ENCODE measurements at places on chromosomes 6 and 20. TPM values are rescaled to one million over a fixed set of nuclear protein-coding genes. Genes with fewer than 3 reads are reported as not detected.

TMEM244 gene
- not detected for polyA plus RNA-seq

CDH4 gene
- 1.7 TPM for polyA plus RNA-seq

CTAGE9 gene
- 0.73 TPM for polyA plus RNA-seq

- DNase-seq = peak; percentile 33
- H3K36me3 ChIP-seq = no peaks in the 10 kb centered on the region
- H3K27ac ChIP-seq = peak overlapping the region; percentile 58
- H3K4me3 ChIP-seq = no peak overlapping the region
- H3K4me1 ChIP-seq = no peaks in the 10 kb centered on the region
These were observed 515.5 kb upstream of the NOX3 start for GRCh38 chr6:155970876-155971708.

GRCh38 chr6:38182426-38182825 is 362.9 kb downstream of the ZFAND3 start:
- no peak for DNase-seq
- no peaks in the 10 kb centered on the region for H3K4me1 ChIP-seq
- peaks cover 3% of the 10 kb centered on the region for H3K36me3 ChIP-seq
- H3K27me3 ChIP-seq = no peaks in the 10 kb centered on the region

DNA sequence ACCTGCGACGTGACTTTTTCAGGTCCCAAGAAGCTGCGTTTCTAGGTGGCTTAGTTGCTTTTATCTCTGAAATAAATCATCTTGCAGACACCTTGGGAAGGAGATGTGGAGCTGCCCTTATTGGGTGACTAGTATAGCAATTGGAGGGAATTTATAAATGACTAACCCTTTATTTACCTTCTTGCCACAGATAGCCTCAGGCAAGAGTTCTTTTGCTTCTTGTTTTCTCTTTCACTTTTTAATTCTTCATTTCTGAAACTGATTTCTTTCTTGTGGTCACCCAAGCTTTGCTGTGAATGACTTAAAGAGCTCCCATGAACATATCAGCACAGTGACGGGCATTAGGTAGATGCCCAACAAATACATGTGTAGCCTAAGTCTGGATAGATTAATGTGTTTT is 3.0 kb downstream of the ADGRF4 start:
- H3K27ac ChIP-seq = peak overlapping the region; percentile 30
- DNase-seq = no peak
- no peaks in the 10 kb centered on the region for H3K27me3 ChIP-seq
- H3K36me3 ChIP-seq = no peaks in the 10 kb centered on the region
- H3K4me1 ChIP-seq = peaks cover 16% of the 10 kb centered on the region

GRCh38 chr6:31068669-31069340 is 43.6 kb downstream of the C6orf15 start:
- H3K27me3 ChIP-seq = peaks cover 2% of the 10 kb centered on the region
- H3K4me1 ChIP-seq = no peaks in the 10 kb centered on the region
- H3K4me3 ChIP-seq = no peak overlapping the region
- DNase-seq = peak; percentile 67

- no peaks in the 10 kb centered on the region for H3K36me3 ChIP-seq
- peaks cover 22% of the 10 kb centered on the region for H3K27me3 ChIP-seq
- no peak for DNase-seq
- no peak overlapping the region for H3K27ac ChIP-seq
- no peaks in the 10 kb centered on the region for H3K4me1 ChIP-seq
- no peak overlapping the region for H3K4me3 ChIP-seq
These were observed 145.0 kb downstream of the PHACTR3 start for GRCh38 chr20:59749301-59749700.

DNA sequence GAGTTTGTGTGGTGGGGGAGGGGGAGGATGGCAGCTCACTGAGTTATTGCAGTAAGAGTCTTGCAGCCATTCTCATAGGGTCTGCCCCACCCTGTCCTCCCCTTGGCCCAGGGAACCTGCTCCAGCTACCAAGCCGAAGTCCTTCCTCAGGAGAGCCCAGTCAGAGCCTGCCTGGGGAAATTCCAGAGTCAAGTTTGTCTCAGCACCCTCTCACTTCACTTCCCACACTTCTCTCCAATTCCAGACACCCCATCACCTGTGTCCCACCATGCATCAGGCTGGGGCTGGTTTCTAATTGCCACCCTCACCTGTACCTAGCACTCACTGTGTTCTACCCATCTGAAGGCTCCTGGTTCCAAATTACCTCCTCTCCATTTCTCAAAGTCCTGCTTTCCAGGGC is 10.3 kb upstream of the SLC22A16 start:
- H3K4me1 ChIP-seq = no peaks in the 10 kb centered on the region
- no peak for DNase-seq
- H3K27ac ChIP-seq = no peak overlapping the region
- H3K4me3 ChIP-seq = no peak overlapping the region
- no peaks in the 10 kb centered on the region for H3K27me3 ChIP-seq
- H3K36me3 ChIP-seq = no peaks in the 10 kb centered on the region

- H3K27me3 ChIP-seq = no peaks in the 10 kb centered on the region
- DNase-seq = no peak
- no peak overlapping the region for H3K4me3 ChIP-seq
- H3K4me1 ChIP-seq = peaks cover 10% of the 10 kb centered on the region
These were observed 106.7 kb upstream of the DTNBP1 start for GRCh38 chr6:15769511-15770018.

DNA sequence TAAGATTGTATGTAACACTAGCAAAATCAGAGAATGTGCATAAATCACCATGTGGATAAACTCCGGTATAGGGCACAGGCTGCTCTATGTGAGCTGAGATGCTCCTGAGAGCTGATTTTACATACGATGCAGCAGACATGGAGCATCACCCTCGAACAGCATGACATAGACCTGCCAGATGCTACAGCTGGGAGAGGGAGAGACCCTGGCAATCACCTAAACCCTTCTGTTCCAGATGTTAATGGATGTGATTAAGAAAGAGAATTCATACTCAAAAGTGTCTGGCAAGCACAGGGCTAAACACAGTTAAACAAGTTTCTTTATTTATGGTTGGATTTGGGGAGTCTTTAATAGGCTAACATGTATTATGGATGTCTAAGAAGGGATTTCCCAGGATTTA is 157.0 kb downstream of the CLIC5 start:
- H3K4me3 ChIP-seq = no peak overlapping the region
- no peak for DNase-seq
- no peaks in the 10 kb centered on the region for H3K4me1 ChIP-seq
- no peaks in the 10 kb centered on the region for H3K36me3 ChIP-seq

DNA sequence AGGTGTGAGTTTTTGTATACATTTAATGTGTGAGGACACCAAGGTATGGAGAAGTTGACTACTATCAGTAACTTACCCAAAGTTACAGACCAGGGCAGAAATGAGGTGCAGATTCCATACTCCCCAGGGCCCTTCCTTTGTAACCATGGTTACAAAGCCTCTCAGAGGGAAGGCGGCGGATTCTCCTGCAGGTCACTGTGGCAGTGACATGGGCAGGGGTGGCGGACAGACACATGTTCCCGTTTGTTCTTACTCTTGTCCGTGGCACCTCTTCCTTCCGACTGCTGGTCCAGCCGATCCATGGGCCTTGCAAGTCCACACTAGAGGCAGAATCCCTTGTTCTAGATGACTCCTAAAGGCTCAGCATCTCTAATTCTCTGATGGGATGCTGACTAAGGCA is 43.0 kb downstream of the PDYN start:
- peaks cover 15% of the 10 kb centered on the region for H3K27me3 ChIP-seq
- no peaks in the 10 kb centered on the region for H3K36me3 ChIP-seq
- H3K4me3 ChIP-seq = no peak overlapping the region
- H3K27ac ChIP-seq = no peak overlapping the region

DNA sequence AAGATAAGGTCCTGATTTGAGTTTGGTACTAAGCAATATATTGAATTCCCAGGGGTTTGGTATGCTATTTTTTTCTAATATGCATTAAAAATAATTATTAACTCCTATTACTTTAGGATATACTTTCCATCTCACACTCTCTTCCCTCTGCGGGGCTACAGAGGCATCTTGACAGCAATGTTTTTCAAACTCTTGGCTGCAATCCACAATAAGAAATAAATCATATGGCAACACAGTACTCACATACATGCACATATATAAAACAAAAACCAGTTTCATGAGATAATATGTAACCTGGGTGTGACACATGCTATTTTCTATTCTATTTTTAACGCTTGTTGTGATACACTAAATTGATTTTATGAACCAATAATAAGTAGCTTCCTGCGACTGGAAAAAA is 189.5 kb downstream of the UNC5CL start:
- no peak overlapping the region for H3K27ac ChIP-seq
- H3K4me1 ChIP-seq = no peaks in the 10 kb centered on the region
- no peak for DNase-seq
- no peaks in the 10 kb centered on the region for H3K27me3 ChIP-seq
- no peak overlapping the region for H3K4me3 ChIP-seq

DNA sequence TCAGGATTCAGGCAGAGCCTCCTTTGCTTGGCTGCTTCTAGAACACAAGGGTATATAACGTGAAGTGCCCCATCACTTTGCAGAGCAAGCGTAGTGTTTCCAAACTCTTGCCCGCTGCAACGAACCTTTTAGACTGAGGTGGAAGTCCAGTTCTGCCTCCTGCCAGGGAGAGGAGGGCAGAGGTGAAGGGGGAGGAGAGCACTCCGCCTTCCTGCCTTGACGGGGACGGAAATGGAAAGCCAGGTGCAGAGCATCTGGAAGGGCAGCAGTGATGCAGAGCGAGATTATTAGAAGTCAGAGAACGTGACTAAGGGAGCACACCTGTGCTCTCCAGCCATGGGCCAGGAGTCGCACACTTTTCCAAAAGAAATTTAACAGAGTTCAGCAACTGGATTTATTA is 63.4 kb downstream of the RREB1 start:
- no peaks in the 10 kb centered on the region for H3K27me3 ChIP-seq
- H3K4me1 ChIP-seq = peaks cover 53% of the 10 kb centered on the region
- H3K4me3 ChIP-seq = no peak overlapping the region
- peak; percentile 83 for DNase-seq

- no peaks in the 10 kb centered on the region for H3K36me3 ChIP-seq
- peaks cover 14% of the 10 kb centered on the region for H3K4me1 ChIP-seq
- H3K27me3 ChIP-seq = no peaks in the 10 kb centered on the region
These were observed 46.3 kb downstream of the NINL start for GRCh38 chr20:25538838-25539665.

- no peak overlapping the region for H3K27ac ChIP-seq
- H3K27me3 ChIP-seq = no peaks in the 10 kb centered on the region
- H3K4me1 ChIP-seq = no peaks in the 10 kb centered on the region
- no peaks in the 10 kb centered on the region for H3K36me3 ChIP-seq
These were observed 125.6 kb upstream of the QKI start for GRCh38 chr6:163288915-163289314.

DNA sequence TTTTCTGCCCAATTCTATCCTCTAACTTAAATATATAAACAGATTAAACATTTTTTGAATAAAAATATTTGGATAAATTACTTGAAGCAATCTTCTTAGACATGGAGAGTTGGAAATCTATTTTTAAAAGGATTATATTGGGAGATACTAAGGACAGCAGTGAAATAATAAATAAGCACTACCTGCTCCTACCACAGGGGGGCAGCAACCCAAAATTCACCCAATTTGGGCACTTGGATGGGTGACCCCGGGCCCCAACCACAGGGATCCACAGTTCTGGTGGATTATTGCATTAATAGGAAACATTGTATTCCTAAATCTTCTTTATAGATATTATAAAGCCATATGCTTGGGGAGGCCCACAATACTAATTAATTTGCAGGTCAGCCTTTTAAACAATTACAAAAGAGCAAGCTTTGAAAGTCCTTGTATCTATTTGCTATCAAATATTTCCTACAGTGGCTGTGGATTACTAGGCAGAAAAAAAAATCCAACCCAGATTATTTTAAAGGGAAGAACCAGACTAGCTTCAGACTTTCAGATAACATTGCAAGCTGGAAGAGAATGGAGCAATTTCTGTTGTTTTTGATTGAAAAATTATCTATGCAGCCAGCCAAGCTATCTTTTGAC is 66.4 kb upstream of the PDE10A start:
- H3K27ac ChIP-seq = no peak overlapping the region
- H3K4me1 ChIP-seq = no peaks in the 10 kb centered on the region
- no peak for DNase-seq
- no peak overlapping the region for H3K4me3 ChIP-seq
- H3K36me3 ChIP-seq = no peaks in the 10 kb centered on the region
- H3K27me3 ChIP-seq = peaks cover 2% of the 10 kb centered on the region

GRCh38 chr20:57555457-57556184 is 5.3 kb upstream of the PCK1 start:
- H3K27me3 ChIP-seq = no peaks in the 10 kb centered on the region
- H3K36me3 ChIP-seq = no peaks in the 10 kb centered on the region
- H3K27ac ChIP-seq = no peak overlapping the region
- DNase-seq = no peak
- H3K4me3 ChIP-seq = no peak overlapping the region

All from large intestine (tissue), 12 donors.